ENCODE measurements at places on chromosomes 5 and 9. TPM values are rescaled to one million over a fixed set of nuclear protein-coding genes. Genes with fewer than 3 reads are reported as not detected.

Gene CNTNAP3
- 9.6 TPM for total RNA-seq

Gene ZNG1E
- total RNA-seq: 73.1 TPM

Gene TRAF1
- total RNA-seq: 8.1 TPM

Gene NAA35
- 24.7 TPM for total RNA-seq

Gene PCDHA12
- 2.9 TPM for total RNA-seq

Gene SEMA6A
- 0.21 TPM for total RNA-seq

Gene FAM163B
- total RNA-seq: not detected

Gene CDO1
- 0.09 TPM for total RNA-seq

Gene OLFM1
- total RNA-seq: 11.7 TPM

Gene RNF183
- not detected for total RNA-seq

Gene GHR
- total RNA-seq: not detected

Gene RMI1
- total RNA-seq: 10.2 TPM

Gene EFNA5
- total RNA-seq: 20.8 TPM

Gene IER5L
- 77.0 TPM for total RNA-seq

Gene CD274
- total RNA-seq: 2.1 TPM

Gene PCYOX1L
- 2.6 TPM for total RNA-seq

Gene FAXDC2
- total RNA-seq: 0.17 TPM

Gene SLC34A3
- 0.13 TPM for total RNA-seq

Gene SGCD
- 3.7 TPM for total RNA-seq

Gene LIX1
- not detected for total RNA-seq

Gene AJM1
- total RNA-seq: 4.0 TPM

Gene DMRTA1
- total RNA-seq: 1.0 TPM

Gene SLC9A3
- 2.4 TPM for total RNA-seq

Gene OTULINL
- total RNA-seq: 4.9 TPM

Gene SLC34A1
- total RNA-seq: not detected

Gene MARCHF6
- 74.9 TPM for total RNA-seq

Gene OBP2A
- total RNA-seq: not detected

Gene CBY3
- total RNA-seq: not detected

Gene SMIM32
- not detected for total RNA-seq

Gene LCP2
- total RNA-seq: not detected

Gene ZSWIM6
- total RNA-seq: 6.3 TPM

Gene FLT4
- 4.7 TPM for total RNA-seq

Gene DYNC2I2
- 122 TPM for total RNA-seq

Gene HTR1A
- total RNA-seq: not detected

Gene C9orf153
- total RNA-seq: not detected
